ENCODE measurements at places on chromosomes 11 and 22. TPM values are rescaled to one million over a fixed set of nuclear protein-coding genes. Genes with fewer than 3 reads are reported as not detected.

OVOL1 gene
- total RNA-seq: not detected

KIAA1671 gene
- total RNA-seq: 9.6 TPM

SCUBE1 gene
- total RNA-seq: not detected

OR2AG1 gene
- total RNA-seq: not detected

PRG2 gene
- 0.25 TPM for total RNA-seq

FAM111B gene
- total RNA-seq: 0.53 TPM

OR8G1 gene
- total RNA-seq: not detected

ENTHD1 gene
- 0.47 TPM for total RNA-seq

PHLDB1 gene
- 3.9 TPM for total RNA-seq

GRCh38 chr11:92775003-92775676 lies 194.3 kb upstream of the MTNR1B start:
- DNase-seq: no peak

GRCh38 chr22:25406510-25407210 lies 157.8 kb upstream of the GRK3 start:
- DNase-seq: no peak

GRCh38 chr22:40463683-40464082 lies 93.3 kb downstream of the SGSM3 start:
- DNase-seq: peak; percentile 41

DNA sequence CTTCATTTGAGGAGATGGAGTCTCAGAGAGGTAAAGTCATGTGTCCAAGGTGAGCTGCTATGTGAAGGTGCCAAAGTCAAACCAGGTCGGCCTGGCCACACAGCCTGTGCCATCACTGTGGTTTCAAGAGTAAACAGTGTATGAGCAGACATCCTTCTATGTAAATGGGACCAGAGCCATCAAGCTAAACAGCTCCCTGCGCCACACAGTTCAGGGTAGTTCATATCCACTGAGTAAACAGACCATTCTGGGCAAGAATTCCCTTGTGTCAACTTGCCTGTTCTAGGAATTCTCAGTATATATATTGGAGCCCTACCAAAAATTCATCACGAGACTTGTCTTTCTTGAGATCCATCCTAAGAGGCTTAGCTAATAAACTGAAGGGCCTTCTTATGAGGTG lies 77.5 kb downstream of the AMOTL1 start:
- no peak for DNase-seq

DNA sequence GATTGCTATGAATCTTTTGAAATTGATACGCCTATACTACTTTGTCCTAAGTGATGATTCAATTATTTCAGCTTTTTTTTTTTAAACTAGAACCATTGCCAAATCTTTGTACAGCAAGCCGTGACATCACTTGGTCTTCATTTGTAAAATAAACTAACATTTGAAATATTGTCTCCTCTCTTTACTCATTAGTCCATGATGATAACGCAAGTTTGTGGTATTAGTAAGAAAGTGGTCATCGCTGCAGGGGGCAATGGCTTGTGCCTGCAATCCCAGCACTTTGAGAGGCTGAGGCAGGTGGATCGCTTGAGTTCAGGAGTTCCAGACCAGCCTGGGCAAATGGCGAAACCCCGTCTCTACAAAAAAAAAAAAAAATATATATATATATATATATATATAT lies 12.9 kb upstream of the ARHGAP42 start:
- no peak for DNase-seq

DNA sequence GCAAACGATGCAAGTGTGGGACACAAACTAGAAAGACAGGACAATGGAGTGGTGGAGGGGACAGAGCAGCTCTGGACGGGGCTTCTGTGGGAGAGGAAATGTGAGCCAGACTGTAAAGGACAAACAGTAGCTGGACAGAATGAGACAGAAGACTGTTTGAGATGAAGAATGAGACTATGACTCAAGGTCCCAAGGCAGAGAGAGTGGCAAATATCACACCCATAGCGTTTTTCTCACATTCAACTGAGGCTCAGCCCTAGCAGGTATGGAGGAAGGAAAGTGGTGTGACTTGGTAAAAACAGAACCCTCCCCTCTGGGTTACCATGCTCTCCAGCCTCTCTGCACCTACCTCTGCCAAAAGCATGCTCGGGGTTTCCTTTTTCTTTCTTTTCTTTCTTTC lies 96.5 kb downstream of the RPL27A start:
- DNase-seq: no peak

GRCh38 chr22:29256606-29257325 lies 11.0 kb downstream of the RHBDD3 start:
- DNase-seq: no peak

GRCh38 chr22:49754696-49755630 lies 72.7 kb downstream of the BRD1 start:
- no peak for DNase-seq

- peak; percentile 50 for DNase-seq
These were observed 469 bp upstream of the OSBP2 start for GRCh38 chr22:30694171-30694639.

- DNase-seq: no peak
These were observed 97.5 kb downstream of the TSPAN18 start for GRCh38 chr11:44824300-44824704.

DNA sequence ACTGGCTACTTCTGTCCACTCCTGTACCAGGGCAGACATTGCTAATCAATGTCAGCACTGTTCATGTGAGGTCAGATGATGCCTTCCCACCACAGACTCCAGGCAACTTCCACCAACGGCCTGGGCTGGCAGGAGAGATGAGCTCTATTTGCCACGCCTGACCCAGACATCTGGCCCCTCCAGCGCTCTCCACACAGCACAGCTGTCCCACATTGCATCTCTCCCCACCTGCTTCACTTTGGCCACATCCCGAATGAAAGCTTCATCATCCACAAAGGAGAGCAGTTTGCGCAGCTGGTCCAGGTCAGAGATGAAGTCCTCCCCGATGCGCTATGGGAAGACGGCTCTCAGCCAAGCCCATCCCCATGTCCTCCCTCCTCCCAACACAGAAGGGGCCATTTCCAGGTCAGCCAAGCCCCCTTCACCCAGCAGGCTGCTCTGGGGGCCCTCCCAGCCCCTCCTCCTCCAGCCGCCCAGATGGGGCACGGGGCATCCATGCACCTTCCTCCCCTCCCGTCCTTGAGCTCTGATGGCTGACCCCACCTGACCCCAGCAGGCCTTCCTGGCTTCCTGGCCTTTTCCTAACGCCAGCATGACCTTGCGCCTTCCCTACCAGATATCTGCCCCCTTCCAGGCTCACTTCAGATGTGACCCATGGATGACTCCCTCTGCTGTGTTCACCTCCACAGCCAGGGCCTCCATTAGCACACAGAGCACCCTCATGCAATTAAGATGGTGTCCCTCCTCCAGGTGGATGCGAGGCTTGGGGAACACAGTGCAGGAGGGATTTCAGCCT lies 7.4 kb downstream of the PYGM start:
- DNase-seq: no peak

DNA sequence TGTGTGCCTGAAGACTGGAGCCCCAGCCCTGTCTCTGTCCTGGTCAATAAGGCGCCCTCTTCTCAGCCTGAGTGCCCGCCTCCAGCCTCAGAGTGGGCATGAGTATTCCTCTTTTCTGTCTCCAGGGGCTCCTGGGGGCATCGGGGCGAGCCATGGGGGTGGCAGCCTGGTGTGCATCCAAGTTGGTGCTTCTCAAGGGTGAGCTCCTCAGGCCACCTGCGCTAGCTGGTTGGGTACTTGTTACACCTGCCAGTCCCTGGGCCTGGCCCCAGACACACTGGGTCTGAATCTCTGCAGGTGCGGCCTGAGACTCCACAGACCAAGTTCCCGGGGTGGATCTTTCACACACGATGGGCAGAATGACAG lies 168.6 kb upstream of the B3GAT1 start:
- DNase-seq: no peak

DNA sequence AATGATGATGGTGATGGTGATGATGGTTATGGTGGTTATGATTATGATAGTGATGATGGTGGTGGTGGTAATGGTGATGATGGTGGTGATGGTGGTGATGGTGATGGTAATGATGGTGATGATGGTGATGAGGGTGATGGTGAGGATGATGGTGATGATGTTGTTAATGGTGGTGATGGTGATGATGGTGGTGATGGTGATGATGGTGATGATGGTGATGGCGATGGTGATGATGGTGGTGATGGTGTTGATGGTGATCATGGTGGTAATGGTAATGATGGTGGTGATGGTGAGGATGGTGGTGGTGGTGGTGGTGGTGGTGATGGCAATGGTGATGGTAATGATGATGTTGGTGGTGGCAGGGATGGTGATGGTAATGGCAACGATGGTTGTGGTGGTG lies 1222.5 kb downstream of the BRD1 start:
- DNase-seq: no peak

- no peak for DNase-seq
These were observed 2.7 kb downstream of the POU2AF1 start for GRCh38 chr11:111376181-111376871.

- DNase-seq: no peak
These were observed 7.9 kb upstream of the FOXRED2 start for GRCh38 chr22:36514766-36515165.

DNA sequence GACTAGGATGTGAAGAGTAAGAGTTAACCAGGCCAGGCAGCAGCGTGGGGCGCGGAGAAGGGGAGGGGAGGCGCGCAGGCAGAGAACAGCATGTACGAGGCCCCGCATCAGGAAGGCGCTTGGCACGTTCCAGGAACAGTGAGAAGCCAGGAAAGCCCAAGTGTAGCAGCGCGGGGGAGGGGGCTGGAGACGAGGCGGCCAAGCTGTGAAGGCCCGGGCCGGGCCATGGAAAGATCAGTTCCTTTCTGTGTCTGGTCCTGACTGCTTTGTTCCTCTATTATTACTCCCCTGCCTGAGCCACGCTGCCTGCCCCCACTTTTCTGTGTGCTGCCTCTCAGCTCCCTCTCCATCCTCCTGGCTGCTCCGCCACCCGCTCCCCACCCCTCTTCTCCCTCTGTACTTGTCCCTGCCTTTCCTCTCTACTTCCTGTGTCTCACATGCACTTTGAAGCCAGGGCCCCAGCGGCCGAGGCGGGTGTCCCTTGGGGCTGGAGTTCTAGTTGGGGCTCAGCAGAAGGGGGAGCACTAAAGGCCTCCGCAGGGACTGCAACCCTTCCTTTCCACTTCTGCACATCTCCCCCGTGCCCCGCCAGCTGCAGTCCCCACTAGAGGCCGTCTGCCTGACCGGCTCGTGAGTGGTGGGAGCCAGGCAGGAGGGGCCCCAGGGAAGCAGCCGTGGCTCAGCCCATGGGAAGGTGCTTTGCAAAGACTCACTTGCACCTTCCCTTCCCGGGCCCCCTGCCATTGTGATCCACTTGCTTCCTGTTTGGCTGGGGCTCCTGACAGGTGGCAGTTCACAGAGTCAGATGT lies 63.7 kb downstream of the PRDM11 start:
- no peak for DNase-seq

GRCh38 chr11:15801616-15802015 lies 554.7 kb downstream of the SOX6 start:
- no peak for DNase-seq

DNA sequence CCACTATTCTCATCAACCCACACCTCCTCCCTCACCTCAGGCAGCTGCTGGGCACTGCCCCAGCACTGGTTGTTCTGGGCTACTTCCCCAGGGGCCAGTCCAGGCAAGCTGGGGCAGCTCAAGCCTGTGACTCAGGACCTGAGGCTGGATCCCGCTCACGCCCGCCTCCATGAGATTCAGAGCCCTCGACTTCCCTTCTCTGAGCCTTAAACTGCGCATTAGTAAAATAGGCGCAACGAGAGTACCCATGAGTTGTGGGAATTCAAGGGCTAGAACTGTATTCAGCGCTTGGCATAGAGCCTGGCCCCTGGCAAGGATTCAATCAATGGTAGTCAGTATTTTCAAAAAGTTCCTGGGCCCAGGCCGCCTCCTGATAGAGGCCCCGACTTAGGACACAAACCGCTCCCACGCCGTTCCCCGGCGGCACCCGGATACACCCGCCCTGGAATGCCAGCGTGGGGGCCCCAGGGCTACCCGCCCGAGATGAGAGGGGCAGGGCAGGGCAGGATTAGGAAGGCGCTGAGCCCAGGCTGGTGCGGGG lies 723 bp upstream of the CD82 start:
- DNase-seq: no peak

DNA sequence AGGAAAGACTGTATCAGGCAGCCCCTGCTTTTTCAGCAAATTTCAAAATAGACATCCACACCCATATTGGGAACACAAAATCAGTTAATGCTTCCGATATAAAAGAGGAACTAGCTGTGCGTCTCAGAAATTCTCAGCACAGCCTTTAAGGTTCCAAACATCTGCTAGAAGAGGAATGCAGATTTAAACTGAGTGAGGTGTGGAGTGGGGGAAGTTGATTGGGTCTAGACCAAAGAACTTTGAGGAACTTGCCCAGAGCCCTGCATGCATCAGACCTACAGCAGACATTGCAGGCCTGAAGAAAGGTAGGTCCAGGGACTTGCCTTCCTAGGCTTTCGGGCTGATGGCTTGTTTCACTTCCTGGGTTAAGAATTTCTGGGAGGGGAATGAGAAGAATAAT lies at the start of gene MS4A4A:
TSS of gene MS4A4A (plus strand) at position 255 of the 400 bp plus-strand sequence. CDS start at position 265, 10 bp downstream.
- no peak for DNase-seq

DNA sequence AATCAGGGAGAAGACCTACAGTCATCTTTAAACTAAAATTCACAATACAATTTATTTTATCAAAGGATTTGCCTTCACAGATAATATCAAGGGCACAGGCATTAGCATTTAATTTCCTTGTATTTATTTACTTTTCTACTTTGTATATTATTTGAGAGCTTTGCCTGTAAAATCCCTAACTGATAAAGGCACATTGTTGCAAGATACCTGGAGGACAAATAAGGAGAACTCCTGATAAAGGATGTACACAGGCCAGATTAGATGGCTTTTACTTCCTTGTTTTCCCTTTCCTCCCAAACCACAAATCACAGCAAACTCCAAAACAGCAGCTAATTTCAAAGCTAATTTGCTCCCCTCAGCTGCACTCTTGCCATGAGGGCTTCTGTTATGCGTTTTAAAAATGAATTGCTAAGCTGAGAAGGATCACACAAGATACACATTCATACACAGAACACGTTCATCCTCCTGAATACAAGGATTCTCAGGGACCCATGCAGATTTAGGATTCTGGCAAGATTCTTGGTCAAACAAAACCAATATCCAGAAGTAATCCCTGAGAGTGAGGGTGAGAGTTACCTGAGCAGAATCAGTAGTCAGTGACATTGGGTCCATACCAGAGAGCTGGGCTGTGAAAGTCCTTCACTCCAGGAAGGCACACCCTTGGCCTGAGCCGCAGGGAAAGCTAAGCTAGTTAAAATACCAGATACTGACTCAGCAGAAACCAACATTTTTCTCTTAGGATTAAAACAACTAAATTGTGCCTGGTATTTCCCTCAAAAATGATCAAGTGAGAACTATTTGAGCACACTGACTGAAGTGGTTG lies 100.3 kb upstream of the CLPB start:
- no peak for DNase-seq

- no peak for DNase-seq
These were observed 29.0 kb downstream of the ELMOD1 start for GRCh38 chr11:107619926-107620325.

DNA sequence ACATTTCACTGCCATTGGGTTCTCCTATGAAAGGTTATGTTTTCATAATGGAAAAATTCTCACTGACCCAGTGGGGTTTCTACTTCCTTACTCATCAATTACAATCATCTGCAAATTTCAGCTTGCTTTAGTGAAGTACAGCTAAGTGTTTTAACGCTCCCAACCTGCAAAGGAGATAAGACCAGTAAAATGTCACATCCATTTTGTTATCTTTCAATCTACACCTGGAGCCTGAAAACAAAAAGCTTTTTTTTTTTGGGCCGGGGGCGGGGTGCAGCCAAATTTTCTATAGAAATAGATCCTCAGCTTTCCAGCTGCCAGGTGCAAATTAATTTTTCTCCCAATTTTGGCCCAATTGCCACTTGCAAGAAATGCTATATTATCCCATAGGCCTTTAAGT lies 40.6 kb downstream of the CADM1 start:
- DNase-seq: no peak

Measured in CD4-positive, alpha-beta memory T cell (primary cell).